Neural cell (in vitro differentiated cells): ENCODE measurements at places on chromosomes 6 and 20. TPM values are rescaled to one million over a fixed set of nuclear protein-coding genes. Genes with fewer than 3 reads are reported as not detected.

Gene SIRPG
- polyA plus RNA-seq = not detected in 2 replicates

Gene TRIM39
- 9.2 and 14.0 TPM in 2 replicates for polyA plus RNA-seq

Gene GNAS-AS1
- polyA plus RNA-seq = 0.64 TPM in 1 of 2 replicates, not detected in the other

Gene PBOV1
- polyA plus RNA-seq = not detected in 2 replicates

Gene GRIK2
- polyA plus RNA-seq = 103 and 106 TPM in 2 replicates

Gene DAAM2
- polyA plus RNA-seq = 0.62 and 1.2 TPM in 2 replicates

Gene PSORS1C2
- not detected in 2 replicates for polyA plus RNA-seq
